ENCODE measurements at places on chromosomes 4 and X. TPM values are rescaled to one million over a fixed set of nuclear protein-coding genes. Genes with fewer than 3 reads are reported as not detected.

The SH3TC1 gene
- total RNA-seq = 1.4 TPM

The FHDC1 gene
- 8.9 TPM for total RNA-seq

GRCh38 chrX:153338836-153339235, 4.9 kb downstream of the ZNF275 start:
- no peak overlapping the region for H3K27ac ChIP-seq
- no peaks in the 10 kb centered on the region for H3K27me3 ChIP-seq
- no peak for DNase-seq
- H3K4me3 ChIP-seq = no peak overlapping the region
- H3K4me1 ChIP-seq = peaks cover 22% of the 10 kb centered on the region

The ANOS1 gene
- 23.1 TPM for total RNA-seq

DNA sequence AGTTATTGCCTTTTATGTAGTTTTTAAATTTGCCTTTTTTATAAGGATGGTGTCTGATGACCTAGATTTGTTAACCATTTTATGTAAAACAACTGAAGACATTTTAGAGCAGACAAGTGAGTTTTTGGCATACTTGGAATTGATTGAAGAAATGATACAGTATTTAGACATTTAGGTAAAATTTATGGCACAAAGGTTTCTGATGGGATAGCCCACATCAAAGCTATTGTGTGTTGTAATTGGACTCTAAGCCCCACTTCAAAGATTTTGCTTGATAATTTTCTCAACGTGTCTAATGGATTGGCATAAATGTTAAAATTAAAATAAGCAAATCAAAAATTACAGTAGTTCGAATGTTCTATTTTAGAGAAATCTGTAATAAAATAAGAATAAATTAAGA, 17.6 kb downstream of the EPGN start:
- no peak overlapping the region for H3K27ac ChIP-seq
- no peak for DNase-seq
- H3K4me1 ChIP-seq = peaks cover 7% of the 10 kb centered on the region
- H3K36me3 ChIP-seq = no peaks in the 10 kb centered on the region

GRCh38 chrX:154082396-154083125, 15.0 kb downstream of the MECP2 start:
- peak overlapping the region; percentile 94 for H3K27ac ChIP-seq
- no peaks in the 10 kb centered on the region for H3K27me3 ChIP-seq
- peaks cover 2% of the 10 kb centered on the region for H3K36me3 ChIP-seq
- peaks cover 19% of the 10 kb centered on the region for H3K4me1 ChIP-seq

- no peak for DNase-seq
- no peaks in the 10 kb centered on the region for H3K27me3 ChIP-seq
- H3K27ac ChIP-seq = no peak overlapping the region
- H3K36me3 ChIP-seq = no peaks in the 10 kb centered on the region
Observed at GRCh38 chrX:39470588-39471407, 627.0 kb downstream of the BCOR start.

The CCNQ gene
- 17.2 TPM for total RNA-seq

The SRPK3 gene
- total RNA-seq = 0.18 TPM

DNA sequence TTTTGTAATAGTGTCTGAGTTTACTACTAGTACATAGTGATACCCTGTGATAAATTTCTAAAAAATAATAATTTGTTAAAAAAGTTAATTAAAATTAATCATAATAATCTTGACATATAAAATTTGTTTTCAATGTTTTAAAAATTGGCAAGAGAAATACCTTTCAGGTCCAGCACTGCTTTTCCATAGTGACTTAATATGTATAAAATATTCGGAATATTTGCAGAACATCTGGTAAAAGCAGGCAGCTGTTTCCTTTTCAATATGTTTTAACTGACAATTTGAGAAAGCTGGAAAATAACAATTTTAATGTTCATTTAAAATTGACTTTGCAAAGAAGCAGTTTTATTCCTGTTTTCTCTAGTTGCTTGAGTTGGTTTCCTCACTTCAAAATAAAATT, 17.6 kb upstream of the GK2 start:
- H3K27ac ChIP-seq = no peak overlapping the region
- no peaks in the 10 kb centered on the region for H3K4me1 ChIP-seq
- no peaks in the 10 kb centered on the region for H3K36me3 ChIP-seq
- DNase-seq = no peak
- peaks cover 6% of the 10 kb centered on the region for H3K27me3 ChIP-seq
- H3K4me3 ChIP-seq = no peak overlapping the region

The AKAP14 gene
- not detected for total RNA-seq

DNA sequence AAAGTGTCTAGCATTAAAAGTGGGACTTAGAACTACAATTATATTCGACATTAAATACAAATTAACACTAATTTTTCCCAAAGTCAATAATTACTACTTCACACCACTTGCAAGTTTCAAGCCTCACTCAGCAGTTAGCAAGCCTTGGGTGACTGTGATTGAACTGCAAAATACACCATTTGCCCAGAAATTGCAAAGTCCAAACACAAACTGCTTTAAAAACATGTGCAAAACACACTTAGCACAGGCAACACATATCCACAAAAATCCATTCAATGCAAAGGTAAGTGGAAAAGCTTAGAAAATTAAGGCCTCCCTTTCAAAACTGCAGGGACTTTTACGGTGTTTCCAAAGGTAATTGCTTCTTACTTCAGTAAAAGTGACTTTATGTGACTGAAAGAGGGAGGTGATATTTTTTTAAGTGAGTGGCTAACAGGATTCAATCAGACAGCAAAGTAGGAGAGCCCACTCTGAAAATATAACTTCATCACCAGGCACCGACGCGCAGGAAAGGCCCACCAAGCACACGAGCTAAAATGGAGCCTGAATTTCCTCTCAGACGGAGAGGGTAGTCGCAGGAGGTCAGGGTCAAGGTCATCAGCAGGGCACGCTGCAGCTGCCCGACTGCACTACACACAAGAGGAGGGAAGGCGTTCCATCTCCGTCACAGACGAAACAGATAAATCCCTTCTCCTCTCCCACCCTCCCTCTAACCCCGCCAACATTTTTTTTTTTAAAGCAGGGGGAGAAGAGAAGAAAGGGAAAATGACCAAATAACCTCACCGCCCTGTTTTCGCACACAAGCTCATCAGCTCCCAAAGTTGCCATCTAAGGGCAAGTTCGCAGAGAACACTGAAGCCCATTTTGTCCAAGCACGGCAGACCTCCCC, 3.1 kb downstream of the ZNF827 start:
- H3K4me1 ChIP-seq = peaks cover 64% of the 10 kb centered on the region
- no peak for DNase-seq

GRCh38 chr4:144562019-144562705, 83.8 kb upstream of the HHIP start:
- DNase-seq = no peak
- H3K4me1 ChIP-seq = peaks cover 38% of the 10 kb centered on the region
- no peaks in the 10 kb centered on the region for H3K27me3 ChIP-seq
- H3K36me3 ChIP-seq = no peaks in the 10 kb centered on the region

DNA sequence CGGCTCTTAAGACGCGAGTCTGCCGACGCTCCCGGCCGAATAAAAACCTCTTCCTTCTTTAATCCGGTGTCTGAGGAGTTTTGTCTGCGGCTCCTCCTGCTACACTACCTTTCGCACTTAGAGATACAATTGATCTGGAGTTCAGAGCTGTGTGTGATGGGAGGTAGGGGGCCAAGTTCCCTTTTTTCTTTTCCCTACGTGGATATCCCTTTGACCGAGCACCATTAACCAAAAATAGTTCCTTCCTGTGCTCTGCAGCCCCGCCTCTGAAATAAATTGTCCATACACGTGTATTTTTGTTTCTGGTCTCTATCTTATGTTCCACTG, 555 bp upstream of the PGM2 start:
- peak overlapping the region; percentile 87 for H3K4me3 ChIP-seq
- DNase-seq = no peak
- peaks cover 29% of the 10 kb centered on the region for H3K4me1 ChIP-seq

- H3K4me3 ChIP-seq = no peak overlapping the region
- peaks cover 12% of the 10 kb centered on the region for H3K4me1 ChIP-seq
- H3K36me3 ChIP-seq = no peaks in the 10 kb centered on the region
- DNase-seq = no peak
- no peak overlapping the region for H3K27ac ChIP-seq
- H3K27me3 ChIP-seq = no peaks in the 10 kb centered on the region
Observed at GRCh38 chr4:37717576-37717975, 31.4 kb upstream of the RELL1 start.

- H3K27me3 ChIP-seq = no peaks in the 10 kb centered on the region
- H3K27ac ChIP-seq = no peak overlapping the region
- peaks cover 4% of the 10 kb centered on the region for H3K4me1 ChIP-seq
- no peaks in the 10 kb centered on the region for H3K36me3 ChIP-seq
- no peak for DNase-seq
Observed at GRCh38 chr4:85697854-85698253, 222.9 kb downstream of the ARHGAP24 start.

DNA sequence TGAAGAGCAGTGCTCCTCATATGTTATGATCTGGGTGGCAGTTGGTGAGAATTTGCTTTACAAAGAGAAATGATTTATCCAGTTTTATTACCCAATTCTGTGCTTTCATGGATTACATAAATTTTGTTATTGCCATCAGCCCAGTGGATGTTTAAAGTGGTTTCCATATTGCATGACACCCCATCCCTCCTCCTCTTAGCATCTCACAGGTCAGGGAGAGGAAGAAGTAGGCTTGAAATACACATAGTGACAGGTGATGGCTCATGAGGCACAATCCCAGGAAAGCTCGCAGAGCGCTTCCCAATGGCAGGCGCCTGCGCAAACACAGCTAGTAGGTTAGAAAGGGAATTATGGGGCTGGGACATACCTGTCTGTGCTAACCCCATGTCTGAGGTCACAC, 47.7 kb upstream of the GATB start:
- no peak overlapping the region for H3K27ac ChIP-seq
- no peak for DNase-seq
- H3K36me3 ChIP-seq = no peaks in the 10 kb centered on the region
- H3K4me3 ChIP-seq = no peak overlapping the region

DNA sequence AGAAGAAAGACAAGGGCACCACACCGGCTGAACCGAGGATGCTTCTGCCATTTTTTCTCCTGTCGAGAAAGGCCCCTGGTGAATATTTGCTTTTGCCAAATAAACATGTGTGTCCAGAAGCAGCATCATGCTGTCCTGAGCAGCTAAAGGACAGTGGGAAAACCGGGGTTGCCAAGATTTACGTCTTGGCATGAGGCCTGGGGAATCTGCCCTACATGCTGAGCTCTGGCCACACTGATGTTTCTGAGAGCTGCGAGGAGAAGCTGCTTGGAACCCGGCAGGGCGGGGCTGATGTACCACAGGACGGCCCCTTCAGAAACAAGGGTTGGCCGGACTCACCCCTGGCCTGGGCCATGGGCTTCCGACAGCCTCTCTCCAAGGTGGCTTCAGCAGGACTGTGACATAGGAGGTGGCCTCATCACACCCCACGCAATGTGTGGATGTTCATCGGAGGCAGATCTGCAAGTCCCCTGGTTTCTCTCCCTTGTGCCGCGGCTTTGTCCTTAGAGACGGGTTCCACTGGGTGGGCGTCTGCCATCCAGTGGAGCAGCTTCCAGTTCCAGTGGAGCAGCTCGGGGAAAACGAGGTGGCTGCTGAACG, 42.2 kb upstream of the SORCS2 start:
- no peak for DNase-seq
- H3K36me3 ChIP-seq = no peaks in the 10 kb centered on the region
- no peak overlapping the region for H3K4me3 ChIP-seq
- no peak overlapping the region for H3K27ac ChIP-seq

DNA sequence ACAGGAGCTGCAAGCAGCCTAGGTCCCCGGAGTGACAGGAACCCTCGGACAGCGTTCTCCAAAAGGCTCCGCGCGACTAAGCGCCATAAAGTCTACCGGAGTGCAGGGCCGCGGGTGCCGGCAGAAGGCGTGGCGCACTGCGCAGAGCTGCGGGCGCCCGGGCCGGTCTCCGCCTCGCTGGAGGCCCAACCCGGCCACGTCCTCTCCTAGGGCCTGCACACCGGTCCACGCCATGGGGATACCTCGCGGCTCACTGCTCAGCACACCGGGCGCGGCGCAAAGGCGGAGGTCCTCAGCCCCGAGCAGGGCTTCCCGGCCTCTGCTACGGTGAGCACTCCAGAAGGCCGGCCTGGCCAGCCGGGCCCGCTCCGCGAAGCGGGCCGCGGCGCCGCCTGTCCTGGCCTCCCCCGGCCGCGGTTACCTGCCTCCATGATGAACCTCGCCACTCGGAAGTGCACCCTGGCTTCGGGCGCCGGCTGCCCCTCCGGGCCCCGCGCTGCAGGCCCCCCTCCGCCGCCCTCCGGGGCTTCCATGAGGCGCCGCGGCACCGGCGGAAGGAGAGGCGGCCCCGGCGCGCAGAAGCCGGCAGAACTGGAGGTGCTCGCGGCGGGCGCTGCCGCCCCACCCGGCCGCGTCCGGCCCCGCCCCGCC, at the start of gene CCNQ:
Gene CCNQ (minus strand): TSS at position 599 of the 651 bp plus-strand sequence. CDS start 66 bp downstream, at position 533.
- H3K36me3 ChIP-seq = peaks cover 9% of the 10 kb centered on the region
- peak; percentile 90 for DNase-seq
- H3K27me3 ChIP-seq = no peaks in the 10 kb centered on the region
- H3K4me1 ChIP-seq = peaks cover 16% of the 10 kb centered on the region
- H3K4me3 ChIP-seq = peak within 1 kb of the TSS; percentile 83
- peak within 1 kb of the TSS; percentile 45 for H3K27ac ChIP-seq

- peaks cover 25% of the 10 kb centered on the region for H3K4me1 ChIP-seq
- peaks cover 2% of the 10 kb centered on the region for H3K36me3 ChIP-seq
- H3K4me3 ChIP-seq = peak overlapping the region; percentile 78
- H3K27ac ChIP-seq = peak overlapping the region; percentile 54
Observed at GRCh38 chr4:74934016-74934831, 1.3 kb downstream of the PARM1 start.

- H3K4me1 ChIP-seq = peaks cover 52% of the 10 kb centered on the region
- peak overlapping the region; percentile 90 for H3K27ac ChIP-seq
- peak overlapping the region; percentile 82 for H3K4me3 ChIP-seq
- H3K36me3 ChIP-seq = peaks cover 6% of the 10 kb centered on the region
- H3K27me3 ChIP-seq = no peaks in the 10 kb centered on the region
- DNase-seq = no peak
Observed at GRCh38 chr4:89056292-89056952, 563 bp downstream of the FAM13A start.

The TMPRSS11D gene
- total RNA-seq = not detected

DNA sequence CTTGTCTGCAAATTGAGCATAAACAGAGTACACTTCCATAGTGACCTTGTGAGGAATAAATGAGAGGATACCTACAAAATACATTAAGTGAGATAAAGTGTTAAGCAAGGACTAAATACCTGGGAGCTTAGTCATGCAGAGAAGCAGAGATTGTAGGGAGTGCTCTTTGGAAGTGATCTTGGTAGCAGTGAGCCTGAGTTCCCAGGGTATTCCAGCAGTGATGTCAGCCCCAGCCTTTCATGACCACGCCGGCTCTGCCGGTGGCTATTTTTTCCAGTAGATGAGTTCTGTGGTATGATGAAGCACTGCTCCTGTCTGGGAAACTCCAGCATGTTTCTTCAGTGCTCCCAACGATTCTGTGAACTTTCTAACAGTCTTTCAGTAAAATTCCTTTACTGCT, 391.5 kb upstream of the IGFBP7 start:
- H3K4me1 ChIP-seq = peaks cover 12% of the 10 kb centered on the region
- peak overlapping the region; percentile 25 for H3K27ac ChIP-seq
- H3K27me3 ChIP-seq = peaks cover 18% of the 10 kb centered on the region

DNA sequence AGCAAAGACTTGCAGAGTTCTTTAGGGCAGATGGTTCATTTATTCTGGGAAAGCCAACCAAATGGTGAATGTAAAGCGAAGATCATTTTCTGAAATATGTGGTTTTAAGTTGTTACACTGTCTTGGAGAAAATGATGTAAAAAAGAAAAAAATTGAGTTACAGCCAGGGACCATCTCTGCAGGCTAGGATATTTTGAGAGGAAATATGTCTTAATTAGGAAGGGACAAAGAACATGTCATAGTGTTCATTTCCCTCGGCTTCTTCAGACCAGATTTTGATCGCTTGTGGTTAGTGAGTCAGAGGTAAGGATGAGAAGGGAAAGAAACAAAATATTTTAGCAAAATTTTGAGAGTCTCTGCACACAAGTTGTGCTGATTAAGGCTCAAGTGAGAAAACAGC, 59.0 kb upstream of the C1QTNF7 start:
- no peaks in the 10 kb centered on the region for H3K36me3 ChIP-seq
- DNase-seq = no peak
- H3K4me1 ChIP-seq = peaks cover 20% of the 10 kb centered on the region
- no peak overlapping the region for H3K4me3 ChIP-seq

Data from chondrocyte (in vitro differentiated cells).